Stimulated activated CD8-positive, alpha-beta memory T cell treated with anti-CD3 and anti-CD28 coated beads, Interleukin-12 subunit alpha, Interleukin-12 subunit beta, amount 100 ng/mL, for 4 hours (primary cell): ENCODE measurements at places on chromosomes 6 and 20.

DNA sequence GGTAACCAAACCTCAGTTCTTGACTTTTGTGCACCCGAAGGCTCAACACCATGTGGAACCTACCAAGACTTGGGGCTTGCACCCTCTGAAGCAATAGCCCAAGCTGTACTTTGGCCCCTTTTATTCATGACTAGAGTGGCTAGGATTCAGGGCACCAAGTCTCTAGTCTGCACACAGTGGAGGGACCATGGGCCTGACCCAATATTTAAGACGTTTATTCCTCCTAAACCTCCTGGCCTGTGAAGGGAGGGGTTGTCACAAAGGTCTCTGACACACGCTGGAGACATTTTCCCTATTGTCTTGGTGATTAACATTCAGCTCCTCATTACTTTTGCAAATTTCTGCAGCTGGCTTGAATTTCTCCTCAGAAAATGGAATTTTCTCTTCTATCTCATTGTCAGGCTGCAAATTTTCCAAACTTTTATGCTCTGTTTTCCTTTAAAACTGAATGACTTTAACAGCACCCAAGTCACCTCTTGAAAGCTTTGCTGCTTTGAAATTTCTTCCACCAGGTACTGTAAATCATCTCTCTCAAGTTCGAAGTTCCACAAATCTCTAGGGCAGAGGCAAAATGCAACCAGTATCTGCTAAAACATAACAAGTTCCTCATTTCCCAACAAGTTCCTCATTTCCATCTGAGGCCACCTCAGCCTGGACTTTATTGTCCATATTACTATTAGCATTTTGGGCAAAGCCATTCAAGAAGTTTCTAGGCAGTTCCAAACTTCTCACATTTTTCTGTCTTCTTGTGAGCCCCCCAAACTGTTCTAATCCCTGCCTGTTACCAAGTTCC, 481.4 kb upstream of the BTBD3 start:
- no peak for DNase-seq

- no peak for DNase-seq
Measured at GRCh38 chr6:159059141-159059540, 14.3 kb upstream of the TAGAP start.

GRCh38 chr6:140193269-140193668, 818.8 kb upstream of the CITED2 start:
- no peak for DNase-seq

GRCh38 chr6:10522929-10523573, 1.9 kb downstream of the GCNT2 start:
- DNase-seq, result no peak

DNA sequence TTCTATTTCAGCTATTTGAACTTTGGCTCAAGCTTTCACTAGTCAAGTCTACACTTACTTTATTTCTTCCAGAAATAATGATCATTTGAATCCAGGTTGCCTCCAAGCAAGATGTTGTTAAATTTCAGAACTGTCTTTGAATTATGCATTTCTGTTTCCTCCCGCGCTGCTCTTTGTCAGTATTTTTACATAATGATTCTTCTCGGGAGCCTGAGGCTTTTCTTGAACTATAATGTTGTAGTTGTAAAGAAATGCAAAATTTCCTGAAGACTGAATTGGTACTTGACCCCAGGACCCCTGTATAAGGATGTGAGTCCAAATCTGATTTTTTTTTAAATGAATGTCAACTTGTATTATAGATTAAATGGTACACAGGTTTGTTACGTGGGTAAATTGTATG, 80.4 kb downstream of the ARMC2 start:
- DNase-seq, result no peak

GRCh38 chr20:4781637-4782377, 60.1 kb downstream of the PRND start:
- DNase-seq, result no peak

DNA sequence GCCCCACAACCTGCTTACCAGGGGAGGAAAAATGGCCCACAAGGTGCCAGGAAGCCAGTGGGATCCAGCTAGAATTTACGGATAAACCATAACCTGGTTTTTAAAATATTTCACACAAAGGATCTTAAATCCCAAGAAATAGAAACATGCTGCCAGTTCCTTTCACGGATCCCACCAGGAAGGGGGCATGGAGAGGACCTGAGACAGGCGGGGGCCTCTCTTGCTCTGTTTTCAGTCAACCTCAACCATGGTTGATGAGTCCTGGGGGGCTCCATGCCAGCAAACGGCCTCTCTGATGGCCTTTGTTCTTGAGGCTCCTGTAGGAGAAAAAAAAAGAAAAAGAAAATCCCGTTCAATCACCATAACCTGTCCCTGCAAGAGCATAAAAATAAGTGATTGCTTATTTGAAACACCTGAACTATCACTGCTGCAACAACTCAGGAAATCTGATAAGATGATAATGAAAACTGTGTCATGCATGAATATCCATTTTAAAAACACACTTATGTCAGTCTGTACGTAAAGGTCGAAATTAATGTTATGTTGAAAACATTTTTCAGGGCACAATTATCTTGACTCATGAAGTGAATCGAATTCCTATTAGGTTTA, 125.8 kb upstream of the CST7 start:
- no peak for DNase-seq

DNA sequence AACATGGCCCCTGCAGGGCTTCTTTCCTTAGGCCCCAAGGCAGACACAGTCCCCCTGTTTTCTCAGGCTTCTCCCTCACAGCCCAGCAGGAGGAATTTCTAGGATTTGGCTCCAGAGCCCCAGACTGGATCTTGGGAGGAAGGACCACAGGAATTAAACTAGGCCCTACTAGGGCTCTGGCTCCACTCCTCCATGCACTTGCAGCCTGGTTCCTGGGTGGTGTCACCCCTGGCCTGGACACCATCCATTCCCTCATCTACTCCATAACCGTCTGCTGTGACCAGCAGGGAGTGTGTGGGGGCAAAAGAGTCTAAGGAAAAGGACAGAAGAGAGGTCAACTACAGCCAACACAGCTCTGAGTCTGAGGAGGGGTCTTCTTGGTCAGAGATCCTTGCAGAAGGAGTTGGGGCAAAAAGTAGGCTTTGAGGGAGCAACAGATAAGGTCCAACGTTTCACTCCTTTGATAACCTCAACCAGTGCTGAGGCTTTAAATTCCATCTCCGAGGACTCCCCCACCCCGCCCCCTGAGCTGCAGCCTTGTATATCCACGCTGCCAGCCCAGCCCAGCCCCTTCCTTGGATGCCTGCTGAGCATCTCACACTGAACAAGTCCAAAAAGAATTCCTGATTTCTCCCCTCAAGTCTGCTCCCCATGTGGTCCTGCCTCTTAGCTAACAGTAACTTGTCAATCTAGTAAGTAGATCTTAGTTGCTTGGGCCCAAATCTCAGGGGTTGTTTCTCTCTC, 27.9 kb upstream of the SPDEF start:
- DNase-seq, result no peak
